Psoas muscle (tissue), 8 donors: ENCODE measurements at places on chromosomes 11 and 22.
A peak's percentile ranks its signal among the peaks of the same experiment; 100 is the strongest.

- no peak for DNase-seq
Measured at GRCh38 chr11:111463276-111463675, 48.9 kb downstream of the BTG4 start.

DNA sequence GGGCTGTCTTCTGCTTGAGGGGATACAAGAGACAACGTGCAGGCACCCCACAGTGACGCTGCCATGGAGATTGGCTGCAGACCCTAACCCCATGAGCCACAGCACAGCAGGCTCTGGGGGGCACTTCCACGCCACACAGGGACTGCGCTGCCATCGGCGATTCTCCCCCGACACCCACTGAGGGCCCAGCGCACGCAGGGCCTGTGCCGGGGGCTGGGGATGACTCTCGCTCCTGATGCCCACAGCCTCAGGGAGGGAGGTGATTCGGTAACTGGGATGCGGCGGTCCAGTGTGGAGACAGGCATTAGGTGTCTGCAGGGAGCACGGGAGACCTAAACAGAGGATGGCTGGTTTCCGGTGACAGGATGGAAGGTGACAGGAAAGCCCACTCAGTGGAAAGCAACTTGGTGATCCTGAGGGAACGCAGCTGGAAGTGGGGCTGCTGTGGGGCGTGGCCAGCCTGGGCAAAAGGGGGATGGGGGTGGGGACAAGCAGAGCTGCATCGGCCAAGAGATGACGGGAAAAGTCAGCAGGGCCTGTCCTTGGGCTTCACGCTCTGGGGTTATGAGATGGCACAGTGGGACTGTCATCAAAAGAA lies 37.7 kb downstream of the EFCAB6 start:
- no peak for DNase-seq

GRCh38 chr11:100557830-100558611 lies 129.1 kb upstream of the ARHGAP42 start:
- DNase-seq = no peak

GRCh38 chr11:9600644-9601036 lies 27.2 kb downstream of the WEE1 start:
- DNase-seq = no peak

DNA sequence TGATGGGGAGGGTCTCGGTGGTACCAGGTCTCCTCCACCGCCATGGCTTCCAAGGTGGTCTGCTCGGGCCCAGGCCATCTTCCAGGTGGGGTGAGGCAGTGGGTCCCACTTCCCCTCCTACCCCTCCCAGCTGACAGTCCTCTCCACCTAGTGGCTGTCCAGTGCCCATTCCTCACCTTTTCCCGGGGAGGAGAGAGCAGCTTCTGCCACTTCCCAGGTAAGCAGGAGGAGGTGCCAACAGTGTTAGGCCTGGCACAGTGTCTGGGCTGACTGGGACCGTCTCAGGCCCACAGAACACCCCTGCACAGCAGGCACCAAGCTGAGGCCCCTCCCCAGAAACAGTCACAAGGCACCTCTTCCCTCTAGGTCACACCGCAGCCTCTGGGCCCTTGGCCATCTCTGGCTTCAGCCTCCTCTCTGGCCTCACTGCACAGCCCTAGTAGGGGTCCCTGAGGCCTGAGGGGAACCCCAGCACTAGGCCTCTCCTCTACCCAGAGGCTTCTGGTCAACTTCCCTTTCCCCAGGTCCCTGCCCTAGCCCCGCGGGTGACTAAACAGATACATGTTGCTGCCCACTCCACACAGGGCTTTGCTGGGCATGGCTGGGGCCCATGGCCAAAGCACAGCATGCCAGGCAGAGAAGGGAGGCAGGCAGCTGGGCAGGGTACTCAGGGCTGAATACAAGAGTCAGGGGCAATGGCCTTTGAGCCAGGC lies 2.3 kb upstream of the ANKRD13D start:
- peak; percentile 25 for DNase-seq

DNA sequence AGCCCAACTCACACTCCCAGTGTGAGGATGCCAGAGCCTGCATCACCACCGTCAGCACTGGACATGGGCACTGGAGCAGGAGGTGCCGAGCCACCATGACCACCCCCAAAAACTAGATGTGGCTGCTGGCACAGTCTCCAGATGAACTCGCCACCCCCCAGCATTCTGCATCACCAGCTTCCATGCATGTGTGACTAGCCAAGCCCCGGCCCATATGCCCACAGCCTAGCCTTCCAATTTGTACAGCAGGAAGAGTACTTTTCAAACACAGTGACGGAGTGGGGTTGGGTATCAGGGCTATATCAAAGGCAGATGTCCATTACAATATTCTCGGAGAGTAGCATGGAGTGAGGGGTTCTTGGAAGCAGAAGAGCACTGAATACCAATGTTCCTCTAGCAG lies 62.9 kb downstream of the SMCO4 start:
- DNase-seq = no peak

- DNase-seq = no peak
Measured at GRCh38 chr11:45652781-45653180, 12.6 kb downstream of the CHST1 start.
